Natural killer cell treated with Interleukin-12 subunit alpha and Interleukin-12 subunit beta and Interleukin-15 and Interleukin-18, amount 100 ng/mL, for 72 hours (primary cell): ENCODE measurements at places on chromosomes 12 and 14.

GRCh38 chr14:24725311-24725710, 91.3 kb upstream of the GZMB start:
- no peak for DNase-seq

DNA sequence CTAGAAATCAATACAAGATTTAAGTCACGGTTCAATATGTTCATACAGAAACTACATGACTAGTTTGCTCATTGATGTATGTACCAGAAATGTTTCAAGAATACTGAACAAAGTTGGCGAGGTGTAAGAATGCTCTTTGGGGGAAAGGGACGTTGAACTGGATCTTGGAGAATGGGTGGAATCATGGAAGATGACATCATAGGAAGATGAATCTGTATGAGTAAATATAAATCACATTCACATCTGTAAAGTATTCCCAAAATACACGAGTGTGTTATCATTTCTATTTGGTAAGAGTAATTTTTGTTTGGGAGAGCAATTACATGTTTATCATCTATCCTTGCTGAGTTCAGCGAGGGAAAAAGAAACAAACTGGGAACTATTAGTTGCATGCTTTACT, 162.2 kb upstream of the TMTC1 start:
- DNase-seq, result no peak

DNA sequence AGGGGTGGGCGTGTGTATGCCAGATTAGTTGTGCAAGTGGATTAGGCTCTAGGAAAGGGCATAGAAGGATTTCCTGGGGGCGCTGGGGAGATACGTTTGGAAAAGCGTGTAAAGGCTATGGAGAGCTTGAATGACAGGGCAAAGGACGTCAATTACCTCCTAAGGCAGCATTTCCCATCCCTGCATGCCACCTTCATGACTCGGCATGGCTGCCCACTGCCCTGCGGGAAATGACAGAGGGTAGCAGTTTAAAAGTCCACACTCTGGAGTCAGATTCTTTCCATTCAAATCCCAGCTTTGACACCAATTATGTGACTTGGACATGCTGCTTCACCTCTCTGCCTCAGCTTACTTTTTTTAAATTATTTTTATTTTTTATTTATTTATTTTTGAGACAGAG, 14.8 kb upstream of the TMEM229B start:
- DNase-seq, result no peak

DNA sequence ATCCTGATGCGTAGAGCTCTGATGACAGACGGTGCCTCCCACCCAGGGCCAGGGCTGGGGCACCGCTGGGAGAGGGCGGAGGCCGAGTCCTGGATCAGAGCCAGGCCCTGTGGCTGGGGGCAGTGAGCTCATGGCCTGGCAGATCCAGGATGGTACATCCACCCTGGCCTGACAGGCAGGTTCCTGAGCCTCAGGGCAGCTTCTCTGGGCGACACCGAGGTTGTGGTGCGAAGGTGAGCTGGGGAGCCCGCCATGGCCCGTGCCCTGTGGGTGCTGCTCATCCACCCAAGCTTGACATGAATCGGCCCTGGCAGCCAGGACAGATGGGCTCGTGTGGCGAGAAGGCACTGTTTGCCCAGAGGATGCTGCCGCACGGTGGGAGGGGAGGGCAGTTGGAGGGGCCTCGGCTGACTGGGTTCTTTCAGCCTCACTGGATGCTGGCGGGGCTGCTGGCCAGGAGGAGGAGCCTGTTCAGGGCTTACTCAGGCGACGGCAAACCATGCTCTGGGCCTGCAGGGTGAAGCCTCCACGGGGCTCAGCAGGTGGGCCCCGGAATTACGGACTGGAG, 16.6 kb downstream of the LRTM2 start:
- no peak for DNase-seq
